ENCODE measurements at places on chromosomes 3 and 15.

DNA sequence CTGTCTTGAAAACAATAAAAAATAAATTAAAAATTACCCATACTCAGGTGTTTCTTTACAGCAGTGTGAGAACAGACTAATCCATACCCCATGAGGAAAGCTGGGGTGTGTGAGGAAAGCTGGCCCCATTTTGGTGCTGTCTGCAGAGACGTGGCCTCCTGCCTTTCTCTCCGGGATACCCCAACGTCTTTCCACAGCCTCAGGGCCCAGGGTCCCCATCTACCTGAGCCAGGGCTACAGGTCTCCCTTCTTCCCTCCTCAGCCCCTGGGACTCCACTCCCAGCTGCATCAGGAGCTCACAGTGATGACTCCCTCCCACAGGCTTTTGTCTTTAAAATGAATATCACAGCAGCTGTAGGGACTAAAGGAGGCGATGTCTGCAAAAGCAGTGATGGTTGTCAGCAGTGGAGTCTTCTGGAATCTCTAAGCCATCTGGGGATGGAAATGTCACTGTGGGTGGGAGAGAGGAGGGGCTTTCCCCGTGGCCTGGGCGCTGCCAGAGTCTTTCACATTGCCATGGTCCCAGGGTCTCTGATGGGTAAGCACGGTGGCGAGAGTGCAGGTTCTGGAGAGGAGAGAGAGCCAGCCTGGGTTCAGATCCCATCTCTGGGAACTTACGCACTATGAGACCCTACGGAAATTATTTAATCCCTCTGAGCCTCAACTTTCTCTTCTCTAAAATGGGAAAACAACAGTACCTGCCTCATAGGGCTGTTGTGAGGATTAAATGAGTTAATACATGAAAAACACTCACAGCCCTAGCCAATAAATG lies 259.3 kb downstream of the PLCL2 start:
- no peak for DNase-seq

- no peak for DNase-seq
Observed at GRCh38 chr3:102193255-102193654, 241.6 kb upstream of the ZPLD1 start.

DNA sequence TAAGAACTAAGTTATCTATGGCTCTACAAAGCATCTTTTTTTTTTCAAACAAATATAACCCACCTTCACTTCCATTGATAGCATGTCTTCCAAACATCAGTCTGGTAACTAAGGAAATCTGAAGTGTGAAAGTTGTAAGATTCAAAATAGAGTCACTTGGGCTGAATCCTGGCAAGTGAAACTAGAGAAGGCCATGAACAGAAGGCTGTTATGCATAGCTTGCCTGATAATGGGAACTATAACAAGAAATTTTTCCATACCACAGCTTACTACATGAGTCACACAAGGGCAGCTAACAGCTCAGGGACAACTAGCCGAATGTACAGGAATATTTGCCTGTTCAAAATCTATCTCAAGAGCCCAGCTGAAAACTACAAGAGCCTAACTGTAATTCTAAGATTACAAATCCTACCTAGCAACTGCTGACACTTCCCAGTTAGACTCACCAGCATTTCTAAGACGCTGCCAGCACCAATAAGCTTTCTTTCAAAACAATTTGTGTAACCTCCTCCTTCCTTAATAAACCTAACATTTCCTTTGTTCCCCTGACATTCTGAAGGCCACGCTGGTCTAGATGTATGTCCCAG lies 1066.5 kb downstream of the PLOD2 start:
- DNase-seq, result no peak

DNA sequence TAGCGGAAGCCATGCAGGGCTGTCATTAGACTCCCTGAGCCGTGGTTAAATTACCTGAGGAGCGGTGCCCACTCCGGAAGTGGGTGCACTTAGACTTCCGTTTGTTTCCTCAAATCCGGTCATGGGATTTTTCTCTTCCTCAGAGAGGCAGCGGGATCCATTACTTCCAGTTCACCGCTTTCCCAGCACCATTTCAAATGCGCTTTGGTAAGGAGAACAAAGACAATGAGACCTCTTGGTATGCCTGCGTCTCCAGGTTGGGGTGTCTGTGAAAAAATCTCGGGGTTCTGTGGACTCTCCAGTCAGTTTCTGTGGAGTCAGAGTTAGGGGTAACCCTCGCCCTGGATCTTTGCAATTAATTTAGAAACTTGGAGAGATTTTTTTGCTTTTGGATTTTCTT lies 132.3 kb upstream of the PTPRG start:
- no peak for DNase-seq

GRCh38 chr15:39624806-39625205 lies 43.9 kb downstream of the THBS1 start:
- DNase-seq, result no peak

DNA sequence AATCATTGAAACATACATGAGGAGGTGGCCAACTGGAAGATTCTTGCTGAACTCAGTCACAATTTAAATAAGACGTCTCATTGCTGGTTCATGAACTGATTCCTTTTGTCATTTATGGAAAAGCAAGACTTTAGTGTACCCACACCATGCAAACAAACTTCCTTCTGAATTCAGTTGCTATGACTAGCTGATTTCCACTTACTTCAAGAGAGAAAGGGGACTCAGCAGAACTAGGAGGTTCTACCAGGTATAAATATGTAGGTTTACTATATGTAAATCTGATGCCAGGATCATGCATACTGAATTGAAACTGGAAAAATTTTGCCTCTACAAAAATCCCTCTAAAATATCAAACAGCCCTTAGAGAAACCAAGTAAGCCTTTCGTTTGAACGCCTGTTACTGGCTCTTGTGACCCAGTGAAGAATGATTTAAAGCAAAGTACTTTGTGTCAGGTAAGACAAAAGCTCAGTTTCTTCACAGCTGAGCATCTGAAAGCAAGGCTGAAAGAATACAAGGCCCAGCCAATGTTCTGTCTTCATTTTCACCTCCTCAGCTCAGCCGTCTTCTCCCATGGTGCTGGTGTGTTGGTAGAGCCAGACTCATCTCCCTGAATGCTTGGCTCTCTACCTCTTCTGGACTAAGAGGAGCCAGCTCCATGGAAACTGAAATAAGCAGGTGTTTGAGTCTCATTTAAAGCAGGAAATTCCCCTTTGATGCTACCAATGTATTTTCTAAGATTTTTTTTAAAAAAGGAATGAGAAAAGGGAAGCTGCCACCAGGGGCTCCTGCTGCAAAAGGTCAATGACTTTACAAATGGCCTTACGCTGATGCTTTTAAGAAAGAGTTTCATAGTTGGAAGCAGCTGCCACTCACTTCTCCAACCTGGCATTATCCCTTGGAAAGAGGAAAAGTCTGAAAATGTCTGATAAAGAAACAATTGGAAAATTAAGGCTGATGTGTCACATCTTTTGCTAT lies 301.6 kb downstream of the EFHB start:
- no peak for DNase-seq

GRCh38 chr15:88605189-88606069 lies 15.7 kb upstream of the AEN start:
- DNase-seq, result peak; percentile 84

- peak; percentile 61 for DNase-seq
Observed at GRCh38 chr3:76107935-76108570, 322.7 kb upstream of the ZNF717 start.

- DNase-seq, result no peak
Observed at GRCh38 chr3:132537297-132537696, 59.8 kb upstream of the ACKR4 start.

- no peak for DNase-seq
Observed at GRCh38 chr3:49158792-49159191, 7.3 kb downstream of the CCDC71 start.

DNA sequence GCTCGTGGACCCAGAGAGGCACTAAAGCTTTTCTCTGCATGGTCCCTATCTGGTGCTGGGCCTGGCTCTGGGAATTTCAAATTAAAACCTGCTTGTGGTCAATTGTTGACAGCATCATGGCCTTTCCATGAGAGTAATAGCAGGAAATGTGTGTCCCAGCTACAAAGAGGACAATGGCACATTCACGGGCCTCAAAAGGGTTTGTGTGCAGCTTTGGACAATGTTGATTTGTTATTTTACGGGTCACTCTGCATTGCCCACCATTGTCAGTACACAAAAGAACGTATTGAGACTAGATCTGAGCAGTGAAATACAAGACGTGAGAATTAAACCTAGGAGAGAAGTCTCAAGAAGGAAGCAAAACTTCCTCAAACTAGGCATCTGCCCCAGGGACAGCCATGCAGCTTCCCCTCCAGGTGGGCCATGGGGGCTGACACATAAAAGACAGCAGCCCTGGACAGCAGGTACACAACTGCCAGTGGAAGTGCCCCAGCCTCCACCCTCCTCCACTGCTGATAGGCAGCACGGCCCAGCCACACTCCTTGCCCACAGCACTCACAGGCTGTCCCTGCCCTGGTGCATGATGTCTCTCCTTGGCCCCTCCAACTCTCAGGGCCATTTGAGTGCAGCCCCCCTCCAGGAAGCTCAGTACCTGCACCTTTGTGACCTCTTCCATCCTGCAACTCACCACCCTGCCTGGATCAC lies 15.9 kb upstream of the LTF start:
- no peak for DNase-seq

DNA sequence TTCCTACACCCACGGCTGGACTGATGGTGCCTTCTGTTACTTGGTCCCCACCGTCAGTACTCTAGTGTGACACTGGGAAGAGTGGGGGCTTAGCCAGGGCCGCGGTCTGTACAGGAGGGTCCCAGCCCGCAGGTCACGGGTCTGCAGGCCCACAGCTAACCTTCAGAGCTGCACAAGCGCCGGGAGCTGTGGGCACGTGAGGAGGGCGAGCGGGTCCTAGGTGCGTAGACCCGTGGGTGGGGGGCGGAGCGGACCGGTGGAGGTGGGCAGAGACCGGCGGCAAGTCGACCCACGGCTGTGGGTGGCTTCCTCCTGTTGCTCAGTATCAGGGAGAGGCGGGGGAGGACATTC lies 1.2 kb downstream of the TNFAIP8L3 start:
- no peak for DNase-seq

GRCh38 chr15:32717426-32718226 lies at the start of gene GREM1:
Gene GREM1, plus strand, starts transcription at chr15:32718004. Its CDS starts 12,687 bp downstream, at chr15:32730691.
- DNase-seq, result no peak

- peak; percentile 24 for DNase-seq
Observed at GRCh38 chr15:95664450-95664849, 666.0 kb upstream of the NR2F2 start.

- DNase-seq, result no peak
Observed at GRCh38 chr3:117118604-117119003, 409.0 kb downstream of the TUSC7 start.

- DNase-seq, result no peak
Observed at GRCh38 chr3:88480822-88481221, 331.1 kb downstream of the C3orf38 start.

GRCh38 chr15:83592370-83593040 lies 61.4 kb upstream of the ADAMTSL3 start:
- no peak for DNase-seq
